ENCODE measurements at places on chromosomes 12 and 14. TPM values are rescaled to one million over a fixed set of nuclear protein-coding genes. Genes with fewer than 3 reads are reported as not detected.

DNA sequence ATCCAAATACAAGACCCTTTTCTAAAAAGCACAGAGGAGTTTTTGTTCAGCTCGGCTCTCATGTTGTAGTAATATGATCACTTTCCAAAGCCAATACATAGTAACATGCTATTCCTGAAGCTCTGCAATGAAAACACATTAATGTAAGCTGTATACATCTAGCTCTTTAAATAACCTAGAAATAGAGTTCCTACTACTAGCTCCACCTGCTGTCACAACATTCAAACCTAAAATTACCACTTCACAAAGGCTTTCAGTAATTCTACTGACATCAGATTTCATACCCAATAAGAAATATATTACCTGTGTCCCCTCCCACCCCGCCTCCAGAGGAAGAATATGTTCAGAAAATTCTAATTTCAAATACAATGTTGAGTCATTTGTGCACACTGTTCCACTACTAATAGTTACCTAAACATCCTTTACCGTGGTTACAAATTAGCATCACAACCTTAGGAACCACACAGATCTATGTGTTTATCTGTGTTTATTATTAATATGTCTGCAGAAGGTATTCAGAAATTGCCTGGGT, 17.8 kb downstream of the EFCAB11 start:
- no peak for DNase-seq

DNA sequence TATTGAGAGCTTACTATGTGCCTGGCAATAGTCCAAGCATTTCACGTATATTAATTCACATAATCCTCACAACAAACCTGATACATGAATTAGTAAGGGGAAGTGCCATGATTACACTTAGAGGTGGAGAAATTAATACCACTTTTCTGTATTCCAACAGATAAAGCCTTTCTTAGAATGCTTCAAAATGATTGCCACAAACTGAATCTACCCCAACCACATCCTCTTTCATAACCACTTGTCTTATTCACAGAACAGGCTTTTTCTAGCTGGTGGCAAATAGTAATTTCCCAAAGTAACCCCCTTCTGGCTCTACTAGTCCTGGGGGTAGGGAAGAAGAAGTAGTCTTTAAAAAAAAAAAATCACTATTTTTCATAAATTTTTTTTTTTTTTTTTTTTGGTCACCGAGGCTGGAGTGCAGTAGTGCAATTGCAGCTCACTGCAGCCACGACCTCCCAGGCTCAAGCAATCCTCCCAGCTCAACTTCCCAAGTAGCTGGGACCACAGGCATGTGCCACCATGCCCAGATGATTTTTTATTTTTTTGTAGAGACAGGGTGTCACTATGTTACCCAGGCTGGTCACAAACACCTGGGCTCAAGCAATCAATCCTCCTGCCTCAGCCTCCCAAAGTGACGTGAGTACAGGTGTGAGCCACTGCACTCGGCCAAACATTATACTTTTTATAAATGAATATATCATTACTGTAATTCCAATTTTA, 59.0 kb upstream of the ARID2 start:
- no peak for DNase-seq

DNA sequence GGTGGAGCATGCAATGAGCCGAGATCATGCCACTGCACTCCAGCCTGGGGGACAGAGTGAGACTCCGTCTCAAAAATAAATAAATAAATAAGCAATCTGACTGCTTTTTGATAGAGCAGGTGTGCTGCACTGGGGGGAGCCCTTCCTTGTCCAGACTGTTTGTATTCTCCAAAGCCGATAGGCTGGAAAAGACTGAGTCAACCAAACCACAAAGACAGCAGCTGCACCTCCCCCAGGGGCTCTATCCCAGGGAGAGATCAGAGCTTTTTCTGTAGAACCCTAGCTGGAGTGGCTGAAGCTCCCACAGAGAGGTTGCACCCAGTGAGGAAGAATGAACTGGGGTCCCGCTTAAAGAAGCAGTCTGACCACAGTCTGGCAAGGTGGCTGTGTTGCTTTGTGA, 45.8 kb upstream of the LALBA start:
- no peak for DNase-seq

DNA sequence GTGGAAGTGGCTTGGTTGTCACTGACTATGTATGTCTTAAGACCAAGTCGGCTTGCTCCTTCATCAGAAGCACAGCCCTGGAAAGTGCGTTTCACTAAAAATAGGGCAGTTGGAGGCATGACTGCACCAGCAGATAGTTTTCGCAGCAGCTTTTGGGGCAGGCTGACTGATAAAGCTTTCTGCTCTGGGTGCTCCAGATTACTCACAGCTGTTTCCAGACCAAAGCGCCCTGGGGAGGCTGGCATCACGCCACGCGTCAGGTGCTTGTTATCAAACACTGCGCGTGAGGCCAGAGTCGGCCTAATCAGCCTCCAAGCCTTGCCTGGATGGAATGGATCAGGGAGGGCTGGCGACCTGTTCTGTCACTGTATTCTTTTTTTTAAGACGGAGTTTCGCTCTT, 13.3 kb upstream of the LRRC10 start:
- DNase-seq: no peak

DNA sequence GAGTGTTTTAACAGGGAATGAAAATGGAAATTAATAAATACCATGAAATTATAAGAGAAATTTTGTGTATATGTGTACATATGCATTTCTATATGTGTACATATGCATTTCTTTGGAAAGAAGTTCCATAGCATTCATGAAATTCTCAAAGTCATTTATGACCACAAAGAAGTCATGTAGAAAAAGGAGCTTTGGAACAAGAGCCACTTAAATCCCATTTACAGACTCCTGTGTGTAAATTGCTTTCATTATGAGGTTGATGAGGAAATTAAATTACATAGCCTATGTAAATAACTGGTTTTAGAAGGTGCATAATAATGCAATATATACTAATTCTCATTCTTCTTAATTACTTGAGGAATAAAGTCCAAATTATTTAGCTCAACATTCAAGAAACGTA, 450.5 kb upstream of the SYT1 start:
- DNase-seq: no peak

GRCh38 chr12:69936766-69937165, 111.7 kb downstream of the MYRFL start:
- no peak for DNase-seq

- no peak for DNase-seq
Observed at GRCh38 chr12:22333713-22334409, 646 bp downstream of the ST8SIA1 start.

GRCh38 chr12:25054076-25054782, 105.3 kb upstream of the BCAT1 start:
- DNase-seq: no peak

DNA sequence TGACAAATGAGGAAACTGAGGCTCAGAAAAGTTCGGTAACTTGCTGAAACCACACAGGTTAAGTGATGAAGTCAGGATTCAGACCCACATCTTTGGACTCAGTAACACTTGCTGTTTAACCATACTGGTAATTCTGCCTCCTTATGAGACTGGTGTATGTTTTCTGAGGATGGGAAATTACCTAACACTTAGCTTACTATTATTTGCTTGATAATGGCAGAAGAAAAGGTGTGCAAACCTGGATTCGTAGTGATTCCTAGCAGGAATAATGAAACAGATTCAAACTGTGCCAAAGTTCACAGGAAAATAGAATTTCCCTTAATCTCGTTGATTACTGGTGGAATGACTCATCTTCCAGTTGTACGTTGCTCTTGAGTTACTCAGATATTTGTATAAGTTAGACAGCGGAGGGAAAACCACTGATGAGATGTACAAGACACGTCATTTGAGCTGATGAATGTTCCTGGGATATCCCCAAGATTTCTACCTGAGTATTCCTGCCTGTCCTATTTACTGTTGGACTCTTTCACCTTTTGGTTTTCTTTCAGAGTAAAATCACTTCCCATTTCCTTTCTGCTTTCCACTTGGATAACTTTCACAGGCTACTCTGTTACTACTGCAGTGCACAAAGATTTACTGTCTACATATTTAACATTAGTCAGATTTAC, 37.5 kb downstream of the PRORP start:
- no peak for DNase-seq

DNA sequence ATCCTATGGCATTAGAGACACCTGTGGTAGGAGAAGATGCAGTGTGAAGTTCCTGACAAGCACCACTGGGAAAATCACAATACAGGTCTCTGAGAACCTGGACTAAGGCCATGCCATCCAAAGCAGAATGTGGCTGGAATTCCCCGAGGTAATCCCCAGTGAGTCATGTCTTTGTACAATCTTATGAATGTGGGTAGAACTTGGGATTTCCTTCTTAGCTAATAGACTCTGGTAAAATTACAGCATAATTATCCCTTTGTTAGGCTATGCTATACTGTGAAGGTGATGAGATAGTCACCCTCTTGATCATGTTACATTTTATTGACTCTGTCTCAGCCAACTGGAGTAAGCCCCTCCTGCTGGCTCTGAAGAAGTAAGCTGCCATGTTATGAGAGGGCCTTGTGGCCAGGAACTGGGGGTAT, 224.3 kb upstream of the DCN start:
- no peak for DNase-seq

GRCh38 chr14:68143341-68143841, 323.8 kb downstream of the RAD51B start:
- DNase-seq: peak; percentile 90

DNA sequence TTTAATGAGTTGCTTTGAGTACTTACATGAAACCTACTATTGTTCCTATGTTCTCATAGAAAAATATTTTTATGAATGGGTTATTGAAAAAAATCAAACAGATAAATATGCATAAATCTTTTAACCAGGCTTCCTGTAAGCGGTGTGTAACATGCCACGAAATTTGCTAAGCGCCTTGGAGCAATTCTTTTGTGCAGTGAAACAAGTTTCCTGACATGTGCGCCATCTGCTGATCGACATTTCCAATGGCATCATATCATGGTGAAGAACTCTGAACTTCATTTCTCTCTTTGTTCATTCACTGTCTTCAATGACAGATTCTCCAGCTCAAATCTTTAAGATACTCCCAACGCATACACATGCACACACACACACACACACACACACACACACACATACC, 145.6 kb upstream of the NAV3 start:
- peak; percentile 53 for DNase-seq

DNA sequence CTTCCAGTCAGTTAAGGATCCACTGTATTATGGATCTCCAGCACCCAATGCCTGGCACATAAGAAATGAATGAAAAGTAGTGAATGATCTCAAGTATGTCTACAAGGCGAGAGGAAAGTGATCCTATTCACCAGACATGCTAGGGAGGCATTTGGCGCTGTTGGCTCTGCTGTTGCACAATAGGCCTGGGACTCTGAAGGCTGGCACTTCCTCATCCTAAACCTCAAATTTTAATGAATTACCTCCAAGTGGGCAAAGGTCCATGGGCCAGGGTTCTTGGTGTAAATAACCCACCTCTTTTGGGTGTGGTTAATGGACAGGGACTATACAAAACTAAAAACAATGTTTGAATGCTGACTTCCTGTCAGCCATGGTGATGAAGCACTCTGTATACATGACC, 173.4 kb upstream of the PZP start:
- no peak for DNase-seq

- DNase-seq: no peak
Observed at GRCh38 chr12:6698352-6699046, 2.1 kb downstream of the PIANP start.

DNA sequence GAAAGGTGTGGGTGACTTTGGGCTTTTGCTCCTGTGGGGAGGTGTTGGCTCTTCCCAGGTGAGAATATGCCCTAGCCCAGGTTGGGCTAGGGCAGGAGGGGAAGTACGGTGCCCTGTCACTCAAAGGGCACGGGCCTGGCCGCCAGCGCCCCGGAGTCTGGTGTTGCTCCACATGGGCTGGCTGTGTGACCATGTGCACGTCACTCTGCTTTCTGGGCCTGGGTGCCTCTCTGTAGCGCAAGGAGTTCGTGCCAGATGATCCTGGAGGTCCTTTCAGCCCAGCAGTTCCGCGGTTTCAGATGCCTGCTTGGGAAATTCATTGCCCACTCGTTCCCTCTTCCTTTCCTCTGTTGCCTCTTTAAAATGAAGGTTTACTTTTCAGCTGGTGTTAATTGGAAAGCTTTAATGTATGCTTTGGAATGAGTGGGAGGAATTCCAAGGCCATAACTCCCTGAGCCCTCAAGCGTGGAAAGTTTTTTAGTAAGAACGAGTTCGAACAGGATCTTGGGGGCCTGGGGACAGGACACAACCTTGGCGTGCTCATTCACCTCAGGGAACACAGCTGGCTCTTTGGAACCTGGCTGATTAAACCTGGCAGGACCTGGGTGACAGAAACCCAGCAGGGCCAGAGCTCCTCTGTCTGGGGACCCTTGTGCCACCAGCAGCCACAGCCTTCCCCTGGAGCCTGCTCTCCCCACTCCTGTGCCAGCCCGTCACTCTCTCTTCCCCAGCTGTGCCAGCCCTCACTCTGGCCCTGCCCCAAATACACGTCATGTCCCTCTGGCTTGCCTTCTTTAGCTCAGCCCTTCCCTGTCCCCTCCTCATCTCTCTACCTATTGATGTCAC, 42.8 kb downstream of the TSPAN9 start:
- DNase-seq: no peak

DNA sequence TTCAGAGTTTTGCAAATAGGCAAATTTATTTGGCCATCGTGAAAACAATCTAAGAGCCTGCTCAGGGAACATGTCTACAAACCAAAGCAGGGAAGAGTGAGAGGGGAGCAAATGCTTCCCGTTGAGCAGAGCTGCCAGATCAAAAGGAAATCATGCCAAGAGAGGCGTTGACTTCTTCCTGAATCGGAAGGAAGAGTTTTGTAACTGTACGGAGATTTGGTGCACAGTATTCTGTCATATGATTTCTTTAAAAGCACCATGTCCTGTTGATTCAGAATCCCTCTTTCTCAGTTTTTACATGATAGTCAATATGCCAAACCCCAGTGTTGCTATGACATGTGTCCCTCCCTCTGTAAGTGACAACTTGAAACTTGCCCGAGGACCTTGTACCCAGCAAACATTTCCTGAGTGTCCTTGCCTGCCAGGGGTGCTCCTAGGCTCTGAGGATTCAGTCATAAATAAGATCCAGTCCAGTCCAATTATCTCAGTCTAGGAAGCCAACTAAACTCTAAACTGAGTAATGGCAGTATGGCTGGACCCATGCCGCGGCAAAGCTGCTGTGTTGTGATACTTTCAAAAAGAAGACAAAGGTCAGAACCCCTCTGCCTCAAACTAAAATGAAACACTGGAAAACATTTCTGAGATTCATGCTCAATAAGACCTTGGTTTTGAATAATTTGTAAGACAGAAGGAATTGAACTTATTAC, 300.1 kb upstream of the FKBP4 start:
- DNase-seq: peak; percentile 71

GRCh38 chr12:46661110-46661845, 164.5 kb downstream of the SLC38A4 start:
- DNase-seq: no peak

RDH12 gene
- 70.4 TPM for total RNA-seq

KRT77 gene
- total RNA-seq: 223 TPM

CD69 gene
- 2.2 TPM for total RNA-seq

ABCD2 gene
- total RNA-seq: 0.08 TPM

DNAH10 gene
- not detected for total RNA-seq
